ENCODE measurements at places on chromosomes 11 and 22.

- DNase-seq: no peak
Measured at GRCh38 chr22:43750751-43751150, 61.4 kb downstream of the EFCAB6 start.

GRCh38 chr11:34850334-34850733, 65.8 kb downstream of the APIP start:
- DNase-seq: no peak

DNA sequence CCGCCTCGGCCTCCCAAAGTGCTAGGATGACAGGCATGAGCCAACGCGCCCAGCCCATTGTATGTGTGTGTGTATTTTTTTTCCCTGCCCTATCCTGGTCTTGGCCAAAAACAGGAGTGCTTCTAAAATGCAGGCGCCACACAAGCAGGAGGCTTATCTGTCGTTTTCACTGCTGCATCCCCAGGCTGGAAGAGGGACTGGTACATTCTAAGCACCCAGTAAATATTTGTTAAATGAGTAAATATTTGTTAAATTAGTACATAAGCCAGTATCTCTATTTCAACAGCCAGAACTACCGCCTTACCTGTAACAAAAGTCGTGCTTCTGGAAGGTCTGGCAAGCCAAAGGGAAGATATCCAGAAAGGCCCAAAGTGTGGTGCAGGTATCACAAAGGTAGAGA, 24.9 kb downstream of the ASCC2 start:
- DNase-seq: no peak

- DNase-seq: peak; percentile 16
Measured at GRCh38 chr11:11979488-11980117, 28.8 kb downstream of the DKK3 start.

GRCh38 chr11:116082256-116082655, 578.0 kb upstream of the CADM1 start:
- no peak for DNase-seq

DNA sequence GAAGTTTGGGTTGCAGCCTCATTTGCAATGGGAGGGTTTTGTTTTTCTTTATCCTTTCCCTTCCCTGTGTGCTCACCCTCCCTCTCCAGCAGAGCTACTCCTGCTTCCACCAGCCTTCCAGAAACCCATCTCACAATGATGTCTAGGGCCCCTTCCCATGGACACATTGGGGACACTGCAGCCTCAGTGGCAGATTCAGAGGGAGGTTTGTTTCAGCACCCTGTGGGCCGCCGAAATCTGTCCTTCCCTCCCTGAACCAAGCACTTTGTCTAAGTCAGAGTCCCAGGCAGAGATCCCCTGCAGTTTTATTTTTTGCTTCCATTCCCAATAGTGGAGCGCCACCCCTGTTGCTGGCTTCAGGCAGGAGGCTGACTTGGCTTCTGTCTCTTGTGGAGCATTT, 8.6 kb upstream of the SYNGR1 start:
- no peak for DNase-seq

DNA sequence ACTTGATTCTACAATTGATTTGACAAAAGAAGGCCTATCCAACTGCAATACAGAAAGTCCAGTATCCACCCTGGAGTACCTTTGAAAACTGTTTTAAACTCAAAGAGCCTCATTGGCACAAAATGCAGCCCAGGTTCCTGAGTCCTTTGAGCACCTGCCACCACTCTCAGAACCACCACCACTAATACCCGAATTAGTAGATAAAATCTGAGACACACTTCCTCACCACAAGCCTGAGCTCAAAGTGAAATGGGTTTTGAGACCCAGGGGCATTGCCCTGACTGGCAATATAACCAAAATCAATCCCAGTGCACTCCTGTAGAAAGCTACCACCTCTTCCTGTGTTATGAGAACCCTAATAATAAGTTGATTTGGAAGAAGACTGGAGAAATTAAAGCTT, 215.7 kb downstream of the CSNK2A3 start:
- DNase-seq: no peak

DNA sequence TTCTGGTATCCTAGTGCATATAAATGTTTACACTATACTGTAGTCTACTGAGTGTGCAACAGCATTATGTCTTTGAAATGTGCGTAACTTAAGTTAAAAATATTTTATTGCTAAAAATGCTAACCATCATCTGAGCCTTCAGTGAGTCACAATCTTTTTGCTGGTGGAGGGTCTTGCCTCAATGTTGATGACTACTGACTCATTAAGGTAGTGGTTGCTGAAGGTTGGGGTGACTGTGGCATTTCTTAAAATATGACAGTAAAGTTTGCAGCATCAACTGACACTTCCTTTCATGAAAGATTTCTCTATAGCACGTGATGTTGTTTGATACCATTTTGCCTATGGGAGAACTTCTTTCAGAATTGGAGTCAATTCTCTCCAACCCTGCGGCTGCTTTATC, 8.5 kb upstream of the CREBZF start:
- DNase-seq: no peak

- no peak for DNase-seq
Measured at GRCh38 chr11:2998073-2998850, 6.1 kb upstream of the NAP1L4 start.

- DNase-seq: no peak
Measured at GRCh38 chr11:116773203-116774097, 663 bp upstream of the BUD13 start.

- DNase-seq: no peak
Measured at GRCh38 chr11:122538060-122538459, 117.5 kb upstream of the UBASH3B start.

DNA sequence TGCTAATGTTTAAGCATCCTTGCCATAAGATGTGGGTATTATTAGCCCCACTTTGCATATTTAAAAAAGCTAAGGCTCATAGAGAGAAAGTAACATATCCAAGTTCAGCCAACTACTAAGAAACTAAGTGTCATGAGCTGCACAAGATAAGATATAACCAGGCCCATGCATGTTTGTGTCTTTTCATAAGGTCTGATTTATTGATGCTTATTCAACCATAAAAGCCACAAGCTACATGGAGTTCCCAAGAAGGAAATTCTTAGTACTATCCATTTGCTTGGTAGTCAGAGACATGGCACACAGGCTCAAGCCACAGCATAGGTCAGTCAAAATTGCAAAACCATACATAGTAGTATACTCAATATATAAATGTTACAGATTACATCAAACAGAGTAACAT, 488.5 kb downstream of the SOX6 start:
- no peak for DNase-seq

DNA sequence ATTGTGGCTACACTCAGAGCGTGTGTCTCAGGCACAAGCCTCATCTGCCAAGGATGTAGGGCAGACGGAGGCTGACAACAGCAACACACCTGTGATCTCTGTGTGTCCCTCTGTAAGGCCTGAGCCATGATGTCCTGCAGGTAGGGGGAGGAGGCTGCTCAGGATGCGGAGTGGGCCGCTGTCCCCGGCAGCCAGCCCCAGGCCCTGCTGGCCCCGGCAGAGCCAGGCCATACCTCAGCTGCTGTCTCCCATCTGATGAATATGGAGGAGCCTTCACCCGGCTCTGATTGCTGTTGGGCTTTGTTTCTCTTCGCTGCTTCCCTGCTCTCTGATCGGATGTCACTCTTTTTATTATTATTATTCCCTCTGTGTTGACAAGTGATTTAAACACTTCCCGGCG, 83.6 kb upstream of the NCAM1 start:
- DNase-seq: no peak

GRCh38 chr22:39893526-39893925, at the start of gene ENTHD1:
Gene ENTHD1, minus strand, starts transcription at chr22:39893760. Its CDS starts 6,012 bp downstream, at chr22:39887748.
- no peak for DNase-seq

GRCh38 chr11:90803831-90804230, 581.0 kb upstream of the CHORDC1 start:
- DNase-seq: no peak

GRCh38 chr22:35731321-35731720, 13.6 kb downstream of the APOL5 start:
- no peak for DNase-seq

DNA sequence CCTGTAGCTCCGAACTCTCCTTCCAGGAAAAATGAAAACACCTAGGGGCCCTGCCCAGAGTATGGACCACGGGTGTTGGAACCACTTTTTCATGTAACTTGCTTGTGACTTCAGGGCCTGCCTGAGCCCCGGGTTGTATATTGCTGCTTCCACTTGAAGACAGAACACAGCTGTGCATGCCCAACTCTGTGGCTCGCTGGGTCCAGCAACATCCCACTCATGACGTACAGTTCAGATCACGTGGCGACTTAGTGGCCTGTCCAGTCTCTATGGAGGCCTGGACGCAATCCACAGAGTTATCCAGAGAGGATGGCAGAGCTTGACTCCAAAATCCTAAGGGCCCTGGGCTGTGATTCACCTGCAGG, 6.8 kb downstream of the C11orf21 start:
- peak; percentile 19 for DNase-seq

- DNase-seq: peak; percentile 80
Measured at GRCh38 chr11:86218125-86219084, 26.1 kb upstream of the EED start.

DNA sequence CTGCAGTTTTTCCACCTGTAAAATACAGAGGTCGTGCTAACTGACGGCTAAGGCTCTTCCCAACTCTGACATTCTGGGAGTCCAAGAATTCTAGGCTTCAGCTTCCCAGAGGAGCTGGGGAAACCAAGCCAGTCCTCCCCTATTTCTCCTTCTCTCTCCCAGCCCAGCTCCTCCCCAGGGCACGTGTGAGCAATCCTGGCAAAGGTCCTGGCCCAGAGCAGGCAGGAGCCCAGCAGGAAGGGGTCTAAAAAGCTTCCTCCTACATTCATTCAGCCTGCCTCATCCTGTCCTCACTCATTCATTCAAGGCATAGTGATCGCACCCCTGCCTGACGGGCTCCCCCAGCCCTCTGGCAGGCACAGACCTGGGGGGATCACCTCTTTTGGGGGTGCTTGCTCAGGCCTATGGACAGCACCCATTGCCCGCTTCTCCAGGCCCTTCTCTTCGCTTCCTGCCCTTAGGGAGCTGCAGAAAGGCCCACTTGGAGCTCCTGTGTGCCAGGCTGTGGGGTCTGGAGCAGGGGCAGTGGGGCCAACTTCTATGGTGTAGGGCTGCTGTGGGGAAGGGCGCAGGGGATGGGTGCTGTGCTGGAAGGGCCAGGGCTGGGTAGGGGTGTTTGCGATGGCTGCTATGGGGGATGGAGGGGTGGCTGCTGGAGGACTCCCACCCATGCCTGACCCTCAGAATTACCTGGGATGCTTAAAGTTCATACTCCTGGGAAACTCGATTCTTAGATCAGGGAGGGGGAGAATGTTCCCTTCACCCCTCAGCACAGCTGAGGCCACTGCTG, 9.8 kb downstream of the KCNC1 start:
- no peak for DNase-seq

DNA sequence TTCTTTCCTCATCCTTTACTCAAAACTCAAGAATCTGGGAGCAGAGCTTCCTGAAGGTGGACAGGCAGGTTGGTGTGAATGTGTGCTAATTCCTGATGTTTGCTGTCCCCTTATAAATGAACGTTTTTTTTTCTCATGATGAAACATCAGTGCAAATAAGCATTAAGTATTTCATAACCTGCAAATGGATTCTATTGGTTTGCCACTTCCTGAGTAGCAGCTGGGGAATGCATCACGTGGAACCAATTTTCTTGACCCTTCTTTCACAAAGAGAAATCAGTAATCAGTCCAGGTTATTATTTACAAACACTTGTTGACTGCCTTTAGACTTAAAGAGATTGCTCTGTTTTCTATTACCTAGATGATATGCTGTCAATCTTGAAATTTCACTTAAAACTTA, 40.1 kb upstream of the SCN3B start:
- no peak for DNase-seq

DNA sequence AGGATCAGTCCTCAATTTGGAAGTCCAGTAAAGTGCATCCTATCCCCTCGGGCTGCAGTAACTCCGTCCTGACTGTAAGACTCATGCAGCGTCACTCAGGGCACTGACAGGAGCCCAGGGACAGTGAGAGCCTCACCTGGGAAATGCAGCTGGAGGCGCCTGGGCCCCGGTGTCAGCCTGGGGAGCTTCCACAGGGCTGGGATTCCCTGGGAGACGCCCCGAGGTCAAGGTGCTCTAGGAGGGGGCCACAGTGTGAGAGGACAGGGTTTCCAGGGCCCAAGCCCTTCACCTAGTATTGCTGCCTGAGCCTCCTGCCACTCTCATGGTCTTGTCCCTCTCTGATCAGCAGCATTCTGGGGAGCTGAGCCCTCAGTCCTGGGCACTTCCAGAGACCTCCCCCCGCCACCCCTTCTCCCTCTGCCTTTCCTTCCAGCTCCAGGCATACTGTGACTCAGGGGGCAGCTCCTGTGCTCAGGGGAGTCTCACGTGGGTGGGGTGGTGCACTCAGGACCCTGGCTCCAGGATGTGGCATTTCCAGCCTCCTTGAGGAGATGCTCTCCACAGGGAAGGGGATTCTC, 99.1 kb upstream of the IGLL5 start:
- no peak for DNase-seq

DNA sequence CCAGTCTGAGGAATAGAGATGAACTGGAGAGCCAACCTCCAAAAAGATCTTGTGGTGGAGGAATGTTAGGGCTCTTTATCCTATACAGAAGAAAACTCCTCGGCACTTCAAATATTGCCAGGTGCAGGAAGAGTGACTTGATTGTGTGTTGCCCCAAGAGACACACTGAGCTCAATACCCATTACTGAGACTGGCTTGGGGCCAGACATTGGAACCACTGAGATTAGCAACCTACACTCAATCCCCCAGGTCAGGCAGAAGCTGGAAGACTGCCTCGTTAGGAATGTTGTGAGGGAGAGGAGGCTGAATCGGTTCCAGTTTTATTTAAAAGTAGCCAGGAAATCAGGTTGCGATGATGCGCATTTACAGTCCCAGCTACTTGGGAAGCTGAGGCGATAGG, 2.4 kb upstream of the SGSM3 start:
- DNase-seq: no peak

- no peak for DNase-seq
Measured at GRCh38 chr22:32820131-32821119, 18.9 kb downstream of the TIMP3 start.

DNA sequence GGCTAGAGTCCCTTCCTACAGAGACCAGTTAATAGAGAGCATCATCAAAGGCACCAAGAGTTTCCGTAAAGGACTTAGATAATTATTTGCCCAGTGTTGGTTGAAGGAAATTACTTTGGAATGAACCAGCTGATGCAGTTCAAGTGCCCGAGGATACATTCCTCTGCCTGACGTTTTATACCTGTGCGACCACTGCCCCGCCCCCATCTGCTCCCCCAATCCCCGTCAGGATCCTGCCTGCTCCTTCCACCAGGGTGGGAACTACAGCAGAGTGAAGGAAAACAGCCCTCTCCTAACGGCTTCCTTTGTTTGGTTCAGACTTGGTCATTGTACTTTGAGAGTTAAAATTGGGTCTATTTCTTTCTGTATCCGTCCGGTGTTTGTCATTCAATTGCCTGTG, 761.5 kb downstream of the NTM start:
- no peak for DNase-seq
